ENCODE measurements at places on chromosomes 1 and 21. TPM values are rescaled to one million over a fixed set of nuclear protein-coding genes. Genes with fewer than 3 reads are reported as not detected.

GRCh38 chr1:1023700-1024099, 3.8 kb downstream of the AGRN start:
- no peak for DNase-seq

DNA sequence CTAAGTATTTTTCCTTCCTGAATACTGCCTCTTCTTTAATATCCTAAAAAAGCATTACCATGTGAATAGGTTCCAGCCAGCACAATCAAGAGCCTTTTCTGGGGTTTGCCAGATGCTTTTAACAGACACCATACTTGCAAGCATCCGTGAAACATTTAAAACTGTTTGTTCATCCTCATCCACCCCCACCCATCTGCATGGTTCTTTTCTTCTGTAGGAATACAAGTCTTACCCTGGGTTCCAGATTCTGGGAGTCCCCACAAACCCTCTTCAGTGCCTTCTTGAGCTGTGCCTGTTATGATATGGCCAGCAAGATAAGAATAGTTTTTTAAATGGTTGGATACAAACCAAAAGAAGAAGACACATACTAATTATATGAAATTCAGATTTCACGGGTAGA, 354.9 kb upstream of the PLXNA2 start:
- no peak for DNase-seq

DNA sequence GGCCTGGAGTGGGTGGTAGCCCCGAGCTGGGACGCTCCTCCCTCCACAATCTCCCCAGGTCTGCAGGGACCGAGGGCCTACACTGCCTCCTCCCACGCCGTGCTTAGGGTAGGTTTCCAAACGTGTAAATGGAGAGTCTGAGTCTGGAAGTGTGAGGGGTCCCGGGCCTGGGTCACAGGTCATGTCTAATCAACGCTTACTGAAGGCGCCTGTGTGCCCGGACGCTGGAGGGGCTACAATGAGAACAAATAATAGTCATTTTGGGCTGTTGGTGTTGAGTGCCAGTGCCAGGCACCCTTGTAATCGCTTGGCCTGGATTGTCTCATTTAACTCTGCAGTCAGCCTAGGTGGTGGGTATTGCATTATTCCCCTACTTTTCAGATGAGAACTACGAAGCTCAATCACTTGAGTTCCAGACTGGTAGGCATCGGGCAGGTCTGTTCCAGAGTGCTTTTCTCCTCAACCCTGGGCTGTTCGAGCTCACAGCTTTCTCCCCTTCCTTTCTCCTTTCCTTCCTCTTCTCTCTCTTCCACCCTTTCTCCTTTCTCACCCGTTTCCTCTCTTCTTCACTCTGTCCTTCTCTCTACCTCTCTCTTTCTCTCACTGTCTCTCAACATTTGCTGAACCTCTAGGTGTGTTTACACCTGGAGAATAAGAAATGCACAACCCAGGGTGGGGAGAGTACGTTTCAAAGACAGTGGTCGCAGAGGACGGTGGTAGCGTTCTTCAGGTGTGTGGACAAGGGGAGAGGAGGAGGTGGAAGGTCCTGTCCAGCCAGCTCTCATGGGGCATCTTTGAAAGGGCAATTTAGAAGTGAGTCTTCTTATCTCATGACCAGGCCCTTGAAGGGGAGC, 883 bp downstream of the SLC66A1 start:
- no peak for DNase-seq

DNA sequence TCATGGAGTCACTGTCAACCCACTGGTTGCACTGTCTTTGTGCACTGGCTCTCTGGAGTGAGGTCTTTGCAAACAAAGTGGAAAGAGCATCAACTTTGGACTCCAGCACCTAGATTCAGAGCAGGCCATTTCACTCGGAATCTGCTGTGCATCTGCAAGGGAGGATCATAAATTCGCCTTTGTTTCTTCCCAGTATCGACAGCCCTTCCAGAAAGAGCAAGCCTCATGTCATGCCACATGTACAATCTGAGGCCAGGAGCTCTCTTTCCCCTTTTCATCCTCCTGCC, 853 bp upstream of the PCSK9 start:
- DNase-seq: no peak

The SLC44A5 gene
- total RNA-seq: 0.29 TPM
